PC-3 (cell line): ENCODE measurements at places on chromosomes 1 and 21. TPM values are rescaled to one million over a fixed set of nuclear protein-coding genes. Genes with fewer than 3 reads are reported as not detected.

DNA sequence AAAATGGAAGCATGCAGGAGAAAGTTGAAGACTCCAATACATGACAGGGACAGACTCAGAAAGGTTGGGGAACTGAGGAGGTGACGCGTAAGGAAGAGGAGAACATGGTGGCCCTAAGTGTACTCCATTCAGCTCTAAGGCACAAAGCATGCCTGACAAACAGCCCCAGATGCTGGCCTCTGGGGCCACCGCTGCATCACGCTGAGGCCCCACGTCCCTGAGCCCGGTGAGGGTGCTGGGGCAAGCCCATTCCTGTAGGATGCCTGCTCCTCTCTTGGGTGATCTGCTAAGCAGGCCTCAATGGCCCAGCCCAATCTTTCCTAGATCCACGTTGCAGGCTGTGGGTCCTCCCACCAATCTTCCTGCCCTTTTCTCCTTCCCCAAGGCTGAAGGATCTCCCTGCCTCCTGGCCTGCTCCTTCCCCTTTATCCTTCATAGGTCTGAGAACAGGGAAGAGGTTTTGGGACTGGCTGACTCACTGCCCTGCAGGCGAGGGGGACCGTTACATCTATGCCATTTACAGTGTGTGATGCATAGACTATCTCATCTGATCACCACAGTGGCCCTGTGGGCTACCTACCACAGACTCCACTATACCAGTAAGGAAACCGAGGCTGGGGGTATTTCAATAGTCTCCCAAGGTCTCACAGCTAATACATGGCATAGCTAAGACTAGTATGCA is 16.8 kb upstream of the NID1 start:
- peak; percentile 4 for DNase-seq

DNA sequence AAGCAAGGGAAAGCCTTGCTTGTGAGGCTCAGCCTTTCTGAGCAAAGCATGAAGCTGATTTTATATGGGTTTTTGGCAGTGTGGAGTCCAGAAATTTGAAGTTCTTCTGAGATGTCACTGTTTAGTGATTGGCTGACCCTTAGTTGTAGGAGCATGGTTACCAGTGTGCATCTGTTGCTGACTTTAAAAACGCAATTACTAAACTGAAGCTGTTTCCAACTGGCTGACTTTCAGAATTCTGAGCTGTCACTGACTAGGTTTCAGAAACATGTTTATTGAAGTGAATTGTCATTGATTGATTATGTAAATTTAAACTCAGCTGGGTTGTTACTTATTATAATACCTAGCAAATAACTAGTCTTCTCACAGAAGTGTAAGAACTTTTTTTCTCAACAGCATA is 89.4 kb downstream of the PDE4B start:
- DNase-seq, result no peak

DNA sequence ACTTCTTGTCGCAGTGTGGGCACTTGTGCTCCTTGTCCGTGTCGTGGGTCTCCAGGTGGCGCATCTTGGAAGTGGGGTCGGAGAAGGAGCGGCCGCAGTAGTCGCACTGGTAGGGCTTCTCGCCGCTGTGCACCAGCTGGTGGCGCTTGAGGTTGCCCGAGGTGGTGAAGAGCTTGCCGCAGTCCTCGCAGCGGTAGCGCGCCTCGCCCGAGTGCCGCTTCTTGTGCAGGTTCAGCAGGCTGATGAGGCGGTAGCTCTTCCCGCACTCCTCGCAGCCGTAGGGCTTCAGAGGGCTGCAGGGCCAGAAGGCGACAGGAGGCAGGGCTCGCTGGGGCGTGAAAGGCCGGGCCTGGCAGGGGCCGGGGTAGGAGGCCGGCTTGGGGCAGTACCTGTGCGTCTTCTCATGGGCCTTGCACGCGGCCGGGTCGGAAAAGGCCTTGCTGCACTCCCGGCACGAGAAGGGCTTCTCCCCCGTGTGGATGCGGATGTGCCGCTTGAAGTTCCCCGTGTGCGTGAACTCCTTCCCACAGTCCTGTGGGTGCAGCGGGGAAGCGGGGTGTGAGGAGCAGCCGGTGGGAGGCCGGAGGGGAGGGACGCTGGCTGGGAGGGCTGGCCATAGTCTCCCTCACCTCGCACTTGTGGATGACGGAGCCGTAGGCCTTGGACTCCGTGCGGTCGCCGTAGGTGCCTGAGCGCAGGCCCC is 31.4 kb downstream of the ZBTB17 start:
- no peak for DNase-seq

DNA sequence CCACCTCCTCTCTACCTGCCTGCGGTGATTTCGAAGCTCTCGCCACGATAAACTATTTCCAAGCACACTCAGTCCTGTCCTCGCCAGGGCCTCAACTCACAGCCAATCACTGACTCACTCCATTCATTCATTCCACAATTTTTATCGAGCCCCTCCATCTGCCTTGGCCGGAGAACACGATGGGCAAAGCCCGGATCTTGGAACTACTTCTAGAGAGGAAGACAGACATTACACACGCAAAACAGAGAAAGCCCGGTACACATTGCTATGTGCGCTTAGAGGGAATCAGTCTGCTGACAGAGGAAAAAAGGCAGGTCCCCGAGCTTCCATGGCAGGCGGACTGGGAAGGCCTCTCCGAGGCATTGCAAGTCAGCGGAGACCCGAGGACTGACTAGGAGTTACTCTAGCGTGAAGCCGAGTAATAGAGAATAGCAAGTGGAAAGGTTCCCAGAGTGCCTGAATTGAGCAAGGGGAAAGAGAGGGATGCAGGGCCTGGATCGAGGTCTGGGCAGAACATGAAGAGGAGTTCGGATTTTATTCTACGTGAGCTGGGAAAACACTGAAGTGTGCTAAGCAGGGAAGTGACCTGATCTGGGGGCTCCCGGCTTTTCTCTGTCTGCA is 54.2 kb upstream of the DNAJC6 start:
- DNase-seq, result peak; percentile 31

- no peak for DNase-seq
Measured at GRCh38 chr1:115326419-115326818, 11.6 kb downstream of the NGF start.

Gene KDF1
- total RNA-seq, result 21.7 and 22.9 TPM in 2 replicates
